ENCODE measurements at places on chromosomes 11 and 22.

- DNase-seq: peak; percentile 49
These were observed 3.1 kb upstream of the MN1 start for GRCh38 chr22:27804470-27805297.

GRCh38 chr22:46813816-46814597 lies 51.6 kb downstream of the TBC1D22A start:
- DNase-seq: no peak

GRCh38 chr11:42974510-42975179 lies 337.2 kb upstream of the API5 start:
- DNase-seq: no peak

GRCh38 chr22:42947211-42947990 lies 67.5 kb downstream of the PACSIN2 start:
- no peak for DNase-seq

- no peak for DNase-seq
These were observed 76.9 kb downstream of the MYO7A start for GRCh38 chr11:77204754-77205466.

GRCh38 chr11:12276356-12276755 lies 101.0 kb upstream of the PARVA start:
- DNase-seq: no peak

GRCh38 chr22:49735411-49735900 lies 92.2 kb downstream of the BRD1 start:
- DNase-seq: no peak

- no peak for DNase-seq
These were observed 23.3 kb downstream of the P4HA3 start for GRCh38 chr11:74288161-74288560.

DNA sequence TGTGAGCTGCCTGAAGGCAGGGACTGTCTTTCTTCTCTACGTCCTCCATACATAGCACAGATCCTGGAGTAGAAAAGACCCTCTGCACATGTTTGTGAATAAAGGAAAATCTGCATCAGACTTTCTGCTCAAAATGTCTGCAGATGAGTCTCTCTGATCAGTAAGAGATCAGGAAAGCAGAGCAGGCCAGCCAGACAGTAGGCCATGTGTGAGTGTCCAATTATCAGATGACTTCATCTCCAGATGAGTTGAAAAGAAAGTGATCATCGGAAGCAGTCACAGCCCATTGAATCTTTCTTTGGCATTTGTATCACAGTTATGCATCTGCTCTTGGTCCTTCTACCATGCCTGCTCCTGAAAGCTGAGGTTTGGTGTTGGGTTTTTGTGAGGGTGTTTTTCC lies 298.7 kb upstream of the NCAM1 start:
- DNase-seq: no peak

DNA sequence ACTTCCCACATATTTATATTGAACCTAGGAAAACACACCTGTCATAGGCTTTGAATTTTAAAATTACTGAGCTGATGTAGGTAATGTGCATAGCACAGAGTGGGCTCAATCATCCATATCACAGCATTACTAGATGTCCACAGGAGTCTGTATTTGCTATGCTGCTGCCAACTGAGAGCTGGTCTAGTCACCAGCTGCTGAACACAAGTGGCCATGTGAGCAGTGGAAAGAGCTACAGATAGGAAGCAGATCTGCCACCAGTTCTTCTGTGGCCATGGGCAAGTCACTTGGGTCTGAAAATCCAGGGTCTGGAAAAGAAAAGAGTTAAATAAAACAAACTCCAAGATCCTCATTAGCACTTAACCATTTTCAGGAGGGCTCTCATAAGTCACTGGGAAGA lies 91.8 kb downstream of the APIP start:
- DNase-seq: no peak

GRCh38 chr11:132992838-132993631 lies 539.3 kb downstream of the OPCML start:
- no peak for DNase-seq

DNA sequence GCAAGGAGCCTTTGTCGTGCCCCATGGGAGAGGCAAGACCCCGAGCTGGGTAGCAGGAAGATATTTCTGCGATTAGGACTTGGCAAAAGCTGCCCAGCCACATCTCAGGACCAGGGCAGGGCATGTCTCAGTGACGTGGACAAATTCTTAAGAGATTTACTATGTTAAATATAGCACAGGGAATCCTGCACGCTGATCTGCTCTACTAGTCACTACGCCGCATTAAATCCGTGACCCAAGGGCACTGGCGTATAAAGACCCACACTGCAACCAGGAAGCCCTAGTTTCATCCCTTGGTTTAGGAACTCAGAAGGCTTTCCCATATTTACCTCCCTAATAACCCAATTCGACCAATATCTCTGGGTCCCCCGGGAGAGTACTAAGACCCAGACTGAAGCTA lies 35.1 kb downstream of the AP1B1 start:
- DNase-seq: no peak

All from activated CD4-positive, alpha-beta T cell treated with anti-CD3 and anti-CD28 coated beads for 4 hours (primary cell).